ENCODE measurements at places on chromosomes 7 and 10.
A peak's percentile ranks its signal among the peaks of the same experiment; 100 is the strongest.

DNA sequence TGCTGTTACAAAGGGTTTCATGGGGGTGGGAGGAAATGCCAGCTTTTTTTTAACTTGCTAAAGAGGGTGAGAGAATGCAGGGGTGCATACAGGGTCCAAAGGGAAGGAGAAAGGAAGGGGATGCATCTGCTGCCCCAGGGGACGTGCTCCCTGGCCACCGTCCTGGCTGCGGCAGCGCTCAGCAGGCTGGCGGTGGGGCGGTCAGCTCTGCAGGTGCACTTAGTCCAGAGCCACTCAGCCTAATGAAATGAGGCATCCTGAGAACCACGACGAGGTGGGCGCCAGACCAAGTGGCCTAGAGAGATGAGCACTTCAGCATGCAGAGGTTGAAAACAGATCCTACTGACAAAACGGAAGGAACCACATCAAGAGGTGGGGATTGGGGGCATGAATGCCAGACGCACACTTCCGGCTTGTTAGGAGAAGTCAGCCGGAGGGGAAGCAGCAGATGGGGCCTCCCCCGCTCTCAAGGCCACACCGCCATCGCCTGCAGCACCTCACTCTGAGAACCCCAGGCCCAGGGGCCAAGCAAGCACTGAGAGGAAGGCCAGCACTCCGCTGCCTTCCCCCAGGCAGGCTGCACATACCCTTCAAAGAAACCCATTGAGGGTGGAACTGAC lies 94.5 kb downstream of the MAD1L1 start:
- DNase-seq: no peak

GRCh38 chr7:31051598-31052486 lies at the start of gene ADCYAP1R1:
Gene ADCYAP1R1 (plus strand): TSS chr7:31052308. CDS start chr7:31063265, 10,957 bp downstream.
- no peak for DNase-seq

GRCh38 chr10:8051851-8052257 lies 2.6 kb upstream of the GATA3 start:
- DNase-seq: no peak

- DNase-seq: no peak
Measured at GRCh38 chr7:122482212-122482611, 177.7 kb upstream of the FEZF1 start.

- no peak for DNase-seq
Measured at GRCh38 chr7:52781250-52781649, 254.2 kb upstream of the POM121L12 start.

- peak; percentile 6 for DNase-seq
Measured at GRCh38 chr10:24452030-24452429, 243.1 kb downstream of the KIAA1217 start.

GRCh38 chr7:106190589-106191330 lies 78.6 kb upstream of the SYPL1 start:
- no peak for DNase-seq

- no peak for DNase-seq
Measured at GRCh38 chr7:96998333-96998732, 7.0 kb upstream of the DLX6 start.

GRCh38 chr10:61157182-61157581 lies 213.2 kb upstream of the RHOBTB1 start:
- no peak for DNase-seq

GRCh38 chr7:108499566-108499965 lies 26.4 kb downstream of the PNPLA8 start:
- DNase-seq: no peak

- no peak for DNase-seq
Measured at GRCh38 chr10:124239696-124240095, 146.3 kb upstream of the CHST15 start.

- DNase-seq: no peak
Measured at GRCh38 chr7:121034929-121035328, 46.4 kb downstream of the CPED1 start.

DNA sequence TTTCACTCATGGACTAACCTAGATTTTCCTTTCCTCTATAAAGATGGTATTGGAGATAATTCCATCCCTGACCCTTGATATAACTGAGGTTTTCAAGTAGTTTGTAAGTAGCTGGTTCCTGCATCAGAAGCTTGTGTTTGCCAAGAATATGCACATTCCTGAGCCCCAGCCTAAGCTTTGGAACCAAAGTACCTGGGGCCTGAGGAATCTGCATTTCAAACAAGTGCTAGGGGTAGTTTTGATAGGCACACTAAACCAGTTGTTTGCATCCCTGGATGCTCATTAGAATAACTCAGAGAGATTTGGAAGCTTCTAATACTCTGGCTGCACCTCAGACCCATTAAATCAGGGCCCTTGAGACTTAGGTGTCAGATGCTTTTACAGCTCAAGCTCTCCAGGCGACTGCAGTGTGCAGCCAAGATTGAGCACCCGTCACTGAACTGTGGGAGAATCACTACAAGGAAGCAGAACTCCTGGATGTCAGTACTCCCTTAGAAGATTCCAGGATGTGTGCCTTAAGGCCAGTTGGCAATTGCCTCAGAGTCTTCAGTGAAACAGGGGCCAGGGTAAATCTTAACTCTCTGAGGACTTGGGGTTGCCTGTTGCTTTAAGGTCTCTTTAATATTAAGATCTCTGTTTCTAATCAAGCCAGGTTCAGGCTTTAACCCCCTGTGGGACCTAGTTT lies 565.0 kb downstream of the REEP3 start:
- no peak for DNase-seq

GRCh38 chr7:138459413-138460175 lies 465 bp upstream of the TRIM24 start:
- DNase-seq: no peak

GRCh38 chr10:81109200-81109752 lies 571.6 kb downstream of the SH2D4B start:
- DNase-seq: no peak

- DNase-seq: no peak
Measured at GRCh38 chr10:32379950-32380551, 33.1 kb upstream of the EPC1 start.

DNA sequence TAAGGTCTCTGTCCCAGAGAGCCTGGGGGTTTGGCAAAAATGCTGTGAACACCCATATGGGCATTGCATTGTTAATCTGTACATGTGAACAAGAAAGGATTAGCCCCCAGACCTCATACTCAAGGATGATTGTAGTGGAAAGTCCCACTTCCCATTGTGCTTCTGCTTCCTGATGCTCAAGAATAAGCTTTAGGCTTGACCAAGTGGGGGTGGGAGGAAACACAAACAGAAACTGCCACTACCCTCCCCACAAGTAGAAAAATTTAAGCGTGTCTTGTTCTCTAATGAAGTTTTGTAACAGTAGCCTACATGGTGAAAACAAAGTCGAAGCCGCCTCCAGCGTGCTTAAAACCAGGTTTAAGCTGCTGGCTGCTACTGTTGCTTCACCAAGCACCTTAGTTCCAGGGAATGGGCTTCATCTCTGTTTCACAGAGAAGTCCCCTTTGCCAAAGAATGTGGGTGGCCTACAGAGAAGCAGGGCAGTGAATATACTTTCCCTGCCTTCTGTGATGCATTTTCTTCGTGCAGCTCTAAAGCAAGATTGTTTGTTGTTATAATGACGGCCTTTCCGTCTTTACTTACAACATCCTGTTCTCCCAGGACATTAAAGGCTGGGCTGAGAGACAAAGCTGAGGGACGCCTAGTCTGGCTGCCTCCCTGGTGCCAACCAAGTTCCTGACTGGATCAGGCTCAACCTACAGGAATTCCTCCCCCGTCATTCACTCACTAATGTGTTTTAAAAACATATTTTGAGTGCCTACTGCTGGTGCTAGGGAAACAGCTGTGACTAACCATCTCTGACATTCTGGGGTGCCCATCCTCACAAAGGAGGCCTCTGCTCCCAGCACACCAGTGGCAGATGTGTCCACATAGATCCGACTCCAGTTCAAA lies 32.1 kb upstream of the CCSER2 start:
- DNase-seq: no peak

Measured in NB4 (cell line).